ENCODE measurements at places on chromosomes 6 and 20.

DNA sequence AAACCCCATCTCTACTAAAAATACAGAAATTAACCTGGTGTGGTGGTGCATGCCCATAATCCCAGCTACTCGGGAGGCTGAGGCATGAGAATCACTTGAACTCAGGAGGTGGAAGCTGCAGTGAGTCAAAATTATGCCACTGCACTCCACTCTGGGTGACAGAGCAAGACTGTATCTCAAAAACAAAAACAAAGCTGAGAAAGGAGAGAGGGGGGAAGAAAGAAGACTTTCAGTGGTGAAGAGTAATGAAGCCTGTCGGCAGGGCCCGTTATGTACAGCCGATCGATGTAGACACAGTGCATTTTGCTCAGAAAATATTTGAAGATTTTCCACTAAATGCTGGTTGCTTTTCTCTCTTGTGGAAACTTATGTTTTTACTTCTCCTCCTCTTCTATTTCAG is 13.8 kb downstream of the VAPB start:
- no peak for DNase-seq

GRCh38 chr20:58682656-58683531 is 9.7 kb upstream of the NPEPL1 start:
- no peak for DNase-seq

DNA sequence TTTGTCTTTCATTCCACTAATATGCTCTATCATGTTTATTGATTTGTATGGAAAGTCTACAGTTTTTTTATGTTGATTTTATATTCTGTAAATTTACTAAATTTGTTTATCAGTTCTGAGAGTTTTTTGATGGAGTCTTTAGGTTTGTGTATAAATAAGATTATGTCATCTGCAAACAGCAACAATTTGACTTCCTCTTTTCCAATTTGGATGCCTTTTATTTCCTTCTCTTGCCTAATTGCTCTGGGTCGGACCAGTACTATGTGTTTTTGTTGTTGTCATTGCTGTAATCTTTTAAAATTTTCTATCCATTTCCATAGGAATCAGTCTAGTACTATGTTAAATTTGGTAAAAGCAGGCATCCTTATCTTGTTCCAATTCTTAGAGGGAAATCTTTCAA is 31.5 kb upstream of the POLR1H start:
- no peak for DNase-seq

DNA sequence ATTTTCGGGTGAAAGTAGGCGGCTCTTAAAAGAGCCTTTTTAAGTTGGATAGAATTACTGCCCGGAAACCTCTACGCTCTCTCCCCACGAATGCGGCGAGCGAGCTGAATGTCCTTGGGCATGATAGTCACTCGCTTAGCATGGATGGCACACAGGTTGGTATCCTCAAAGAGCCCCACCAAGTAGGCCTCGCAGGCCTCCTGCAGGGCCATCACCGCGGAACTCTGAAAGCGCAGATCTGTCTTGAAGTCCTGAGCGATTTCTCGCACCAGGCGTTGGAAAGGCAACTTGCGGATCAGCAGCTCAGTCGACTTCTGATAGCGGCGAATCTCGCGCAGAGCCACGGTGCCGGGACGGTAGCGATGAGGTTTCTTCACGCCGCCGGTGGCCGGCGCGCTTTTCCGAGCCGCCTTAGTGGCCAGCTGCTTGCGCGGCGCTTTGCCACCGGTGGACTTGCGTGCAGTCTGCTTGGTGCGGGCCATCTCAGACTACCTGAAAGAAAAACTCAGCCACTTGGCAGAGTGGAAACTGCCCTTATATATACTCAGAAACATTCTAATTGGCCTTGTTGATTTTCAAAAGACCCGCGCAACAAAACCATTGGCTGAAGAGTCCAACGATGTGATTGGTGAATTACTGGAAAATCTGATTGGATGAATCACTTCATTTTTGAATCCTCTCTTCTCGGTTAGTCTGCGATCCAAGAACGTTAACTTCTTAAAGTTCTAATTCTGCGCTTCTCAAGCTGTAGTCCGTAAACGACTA is 93.9 kb upstream of the BTN3A2 start:
- DNase-seq: peak; percentile 89

DNA sequence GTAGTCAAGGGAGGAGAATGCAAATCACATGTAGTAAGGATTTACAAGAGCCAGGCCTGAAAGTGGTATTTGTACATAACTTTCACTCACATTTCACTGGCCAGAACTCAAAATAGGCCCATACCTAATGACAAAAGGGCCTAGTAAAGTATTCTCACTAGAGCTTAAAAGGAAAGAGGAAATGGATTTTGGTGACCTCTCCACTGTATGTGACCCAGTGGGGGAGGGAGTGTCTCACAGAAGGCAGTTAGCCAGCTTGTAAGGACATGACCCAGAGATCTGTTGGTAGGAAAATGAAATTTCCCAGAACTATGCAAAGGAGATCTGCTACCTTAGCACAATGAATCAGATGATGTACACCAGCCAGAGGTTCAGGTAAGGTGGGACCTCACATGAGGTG is 124.4 kb downstream of the PTPRT start:
- no peak for DNase-seq

- peak; percentile 36 for DNase-seq
These were observed 33.5 kb downstream of the CARMIL1 start for GRCh38 chr6:25312703-25313102.

All from HTR-8/SVneo (cell line).